Spleen (tissue), 13 donors: ENCODE measurements at places on chromosomes 16 and 17.

DNA sequence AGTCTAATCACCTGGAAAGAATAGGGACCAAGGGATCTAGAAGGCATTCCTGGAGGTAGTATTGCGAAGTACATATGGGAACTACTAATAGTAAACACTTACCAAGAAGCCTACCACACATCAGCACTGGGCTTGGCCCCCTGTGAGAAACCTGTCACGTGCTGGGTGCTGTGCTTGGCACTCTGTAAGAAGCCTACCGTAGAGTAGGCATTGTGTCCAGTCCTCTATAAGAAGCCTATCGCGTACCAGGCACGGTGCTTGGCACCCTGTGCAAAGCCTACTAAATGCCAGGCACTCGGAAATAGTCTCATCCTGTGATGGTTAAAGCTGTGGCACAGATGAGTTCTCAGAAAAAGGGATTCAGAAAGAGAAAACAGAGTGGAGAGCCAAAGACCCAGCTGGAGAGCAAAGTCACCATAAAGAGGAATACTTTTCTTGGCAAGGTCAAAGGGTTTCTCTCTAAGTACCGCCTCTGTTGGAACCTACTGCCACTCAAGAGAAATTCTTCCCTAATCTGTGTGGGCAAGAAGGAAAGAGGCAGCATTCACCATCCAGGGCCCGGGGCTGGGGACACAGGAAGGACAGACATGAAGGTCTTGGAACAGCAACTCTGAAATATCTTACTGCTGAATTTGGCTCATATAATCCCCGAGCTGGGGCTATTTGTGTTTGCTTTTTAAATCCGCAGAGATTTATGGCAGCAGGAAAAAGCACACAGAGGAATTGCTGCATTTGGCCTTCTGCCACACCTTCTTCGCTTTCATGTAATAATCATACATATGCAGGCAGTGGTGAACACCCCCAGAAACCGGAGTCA is 81.8 kb downstream of the VAT1L start:
- DNase-seq, result no peak

DNA sequence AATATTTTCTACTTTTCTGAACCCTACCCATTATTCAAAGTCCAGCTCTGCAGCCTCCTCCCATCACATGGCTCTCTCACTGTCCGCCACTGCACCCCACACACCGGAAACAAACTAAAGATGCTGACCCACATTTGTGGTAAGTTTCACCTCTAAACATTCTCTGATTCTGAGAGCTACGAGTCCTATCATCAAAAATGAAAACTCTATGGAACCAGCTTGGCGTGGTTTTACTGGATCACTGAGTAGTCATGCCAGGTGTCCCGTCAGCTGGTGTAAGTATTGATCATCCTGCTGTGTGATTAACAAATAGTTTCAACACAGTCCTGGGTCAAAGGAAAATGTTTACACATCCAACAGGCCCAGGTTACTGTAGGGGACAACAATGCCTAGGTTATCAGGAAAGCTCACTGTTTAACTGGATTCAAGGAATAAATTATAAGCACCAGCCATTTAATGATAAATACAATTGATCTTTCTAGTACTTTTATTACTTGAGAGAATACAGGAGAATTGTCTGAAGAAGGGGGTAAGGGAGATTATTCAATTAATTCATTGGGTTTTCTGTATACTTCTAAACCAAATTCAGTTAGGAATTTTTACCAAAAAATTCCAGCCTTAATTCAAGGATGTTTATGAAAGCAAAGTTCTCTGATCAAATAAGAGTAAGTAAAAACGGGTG is 33.9 kb downstream of the CYTH1 start:
- no peak for DNase-seq

- DNase-seq, result no peak
These were observed 181.1 kb downstream of the CCDC182 start for GRCh38 chr17:57563958-57564357.

GRCh38 chr17:4980644-4981216 is 6.7 kb downstream of the CAMTA2 start:
- DNase-seq, result no peak
